ENCODE measurements at places on chromosomes 1 and 21.

DNA sequence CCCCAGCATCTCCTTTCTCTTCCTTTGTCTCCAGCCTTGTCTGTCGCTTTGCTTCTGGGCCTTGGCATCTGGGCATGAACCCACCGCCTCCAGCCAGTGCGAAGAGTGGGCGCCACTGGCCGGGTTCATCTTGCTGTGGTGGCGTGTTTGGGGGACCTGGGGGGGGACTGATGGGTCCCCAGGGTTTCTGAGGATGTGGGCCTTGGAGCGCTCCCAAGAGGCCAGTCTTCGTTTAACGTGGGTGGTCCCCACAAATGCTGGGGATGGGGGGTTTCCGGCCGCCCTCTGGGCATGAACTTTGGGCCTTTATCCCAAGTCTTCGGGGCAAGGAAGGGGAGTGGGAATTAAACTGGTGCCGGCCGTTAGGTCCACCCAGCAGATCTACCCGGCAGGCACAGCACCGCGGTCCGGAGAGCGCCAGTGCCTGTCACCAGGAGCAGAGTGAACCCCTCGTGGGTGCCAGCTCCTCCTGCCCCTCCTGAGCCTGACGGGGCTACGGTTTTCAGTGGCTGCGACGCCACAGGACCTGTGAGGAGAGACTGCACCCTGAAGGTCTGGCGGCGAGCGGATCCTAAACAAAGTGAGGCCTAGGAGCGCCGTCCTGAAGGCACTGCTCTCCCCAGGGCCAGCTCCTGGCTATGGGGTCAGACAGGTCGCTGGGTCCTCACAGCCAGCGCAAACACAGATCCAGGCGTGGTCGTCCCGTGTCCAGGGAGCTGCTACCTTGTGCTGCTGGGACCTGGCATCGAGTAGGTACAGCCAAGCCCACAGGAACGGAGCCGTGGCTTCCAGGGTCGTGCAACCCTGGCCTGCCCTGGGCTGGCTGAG lies 12.1 kb upstream of the C1orf174 start:
- no peak for DNase-seq

GRCh38 chr1:212771341-212771740 lies 20.2 kb downstream of the NSL1 start:
- no peak for DNase-seq

DNA sequence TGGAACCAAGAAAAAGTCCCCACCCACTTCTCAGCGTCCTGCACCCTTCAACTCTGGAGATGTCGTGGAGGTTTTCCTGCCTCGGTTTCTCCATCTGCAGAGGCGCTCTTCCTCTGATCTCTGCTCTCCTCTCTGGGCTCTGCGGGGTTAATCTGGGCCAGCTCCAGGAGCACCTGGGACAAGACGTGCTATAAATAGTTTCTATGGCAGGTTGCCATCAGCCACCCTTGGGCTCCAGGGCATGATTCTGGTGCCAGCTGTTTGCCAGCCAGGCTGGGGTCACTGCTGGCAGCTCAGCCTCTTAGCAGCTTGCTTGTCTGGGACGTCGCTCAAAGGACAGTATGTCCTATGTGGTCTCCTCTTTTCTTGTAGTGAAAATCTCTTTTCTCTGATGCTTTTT lies 137.1 kb downstream of the ACTL8 start:
- no peak for DNase-seq

- no peak for DNase-seq
These were observed 380.0 kb upstream of the ADGRL2 start for GRCh38 chr1:81420760-81421159.

- no peak for DNase-seq
These were observed 62.0 kb downstream of the SIK1 start for GRCh38 chr21:43364851-43365424.

GRCh38 chr1:32619701-32620485 lies 30.5 kb downstream of the ZBTB8OS start:
- no peak for DNase-seq

- DNase-seq, result peak; percentile 96
These were observed at the start of gene PPM1J for GRCh38 chr1:112715264-112716053. TSS of gene PPM1J (minus strand) at chr1:112715332. CDS start at chr1:112715301, 31 bp downstream.

GRCh38 chr21:39020751-39021477 lies 162.3 kb downstream of the PSMG1 start:
- no peak for DNase-seq

DNA sequence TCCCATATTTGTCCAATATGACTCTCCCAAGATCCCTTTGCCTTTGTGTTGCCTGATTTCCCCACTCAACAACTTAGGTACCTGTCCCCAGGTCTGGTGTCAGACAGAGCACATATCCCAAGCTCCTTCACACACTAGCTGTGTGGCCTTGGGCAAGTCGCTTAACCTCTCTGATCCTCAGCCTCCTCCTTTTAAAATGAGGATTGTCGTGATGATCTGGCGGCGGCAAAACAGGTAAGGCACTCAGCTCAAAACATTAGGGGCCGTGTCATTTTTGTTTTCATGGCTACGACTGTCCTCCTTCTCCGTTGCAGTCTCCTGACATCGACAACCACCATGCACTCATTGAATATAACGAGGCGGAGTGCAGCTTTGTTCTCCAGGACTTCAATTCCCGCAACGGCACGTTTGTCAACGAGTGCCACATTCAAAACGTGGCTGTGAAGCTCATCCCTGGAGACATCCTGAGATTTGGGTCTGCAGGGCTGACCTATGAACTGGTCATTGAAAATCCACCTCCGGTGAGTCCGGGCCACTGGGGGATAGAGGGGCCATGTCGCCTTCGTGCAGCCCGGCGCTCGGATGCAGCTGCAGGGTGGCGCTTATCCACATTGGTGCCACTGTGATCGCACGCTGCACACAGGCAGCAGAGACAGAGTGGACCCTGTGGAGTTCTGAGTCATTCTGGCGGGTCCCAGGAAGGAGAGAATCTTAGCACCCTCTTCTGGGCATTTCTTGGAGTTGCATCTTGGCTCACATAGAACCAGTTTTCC lies 25.2 kb downstream of the FHAD1 start:
- peak; percentile 51 for DNase-seq

DNA sequence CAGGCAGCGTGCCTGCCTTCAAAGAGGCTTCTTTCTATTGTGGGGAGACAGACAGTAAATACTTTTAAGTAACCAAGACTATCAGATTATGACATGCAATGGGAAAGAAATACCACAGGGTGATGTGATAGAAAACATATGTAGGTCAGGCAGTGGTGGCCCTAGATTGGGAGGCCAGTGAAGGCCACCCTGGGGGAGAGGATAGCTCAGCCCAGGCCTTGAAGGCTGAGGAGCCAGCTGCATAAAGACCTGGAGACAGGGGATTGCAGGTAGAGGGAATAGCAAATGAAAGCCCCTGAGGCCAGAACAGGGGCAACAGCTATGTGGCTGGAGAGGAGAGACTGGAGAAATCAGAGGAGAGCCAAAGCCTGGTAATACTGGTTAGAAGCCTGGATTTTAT lies 4.0 kb downstream of the SOX13 start:
- DNase-seq, result no peak

DNA sequence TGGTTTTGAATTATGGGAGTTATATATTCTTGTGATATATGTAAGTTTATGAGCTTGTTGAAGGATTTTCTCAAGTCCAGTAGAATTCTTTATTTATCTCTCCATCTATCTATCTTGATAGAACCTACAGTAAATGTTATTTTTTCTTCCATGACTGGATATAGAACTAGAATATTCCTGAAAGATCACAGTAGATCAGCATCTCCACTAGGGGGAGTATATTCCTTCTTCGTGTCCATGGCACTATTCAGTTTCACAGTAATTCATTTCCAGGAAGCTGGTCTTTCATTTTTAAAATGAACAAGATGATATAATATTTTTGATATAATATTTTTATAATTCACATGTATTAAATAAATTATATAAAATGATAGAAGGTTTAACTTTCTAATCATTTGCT lies 18.8 kb downstream of the TMPRSS15 start:
- DNase-seq, result no peak

DNA sequence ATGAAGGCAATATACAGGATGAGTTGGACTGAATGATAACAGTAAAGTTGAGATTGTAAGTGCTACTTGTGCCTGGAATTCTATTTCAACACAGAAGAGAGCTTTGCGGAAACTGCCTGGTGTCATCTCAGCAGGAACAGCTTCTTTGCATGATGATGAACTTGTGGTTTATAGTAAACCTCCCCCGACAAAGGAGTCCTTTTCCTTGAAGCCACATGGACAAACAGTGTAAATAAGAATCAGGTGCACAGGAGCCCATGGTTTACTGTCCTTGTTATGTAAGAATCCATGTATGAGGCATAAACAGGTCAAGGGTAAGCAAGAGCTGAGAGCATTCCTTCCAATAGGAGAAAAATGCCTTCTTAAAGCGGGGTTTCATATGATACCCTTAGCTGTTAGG lies 66.2 kb downstream of the PCNX2 start:
- DNase-seq, result no peak

DNA sequence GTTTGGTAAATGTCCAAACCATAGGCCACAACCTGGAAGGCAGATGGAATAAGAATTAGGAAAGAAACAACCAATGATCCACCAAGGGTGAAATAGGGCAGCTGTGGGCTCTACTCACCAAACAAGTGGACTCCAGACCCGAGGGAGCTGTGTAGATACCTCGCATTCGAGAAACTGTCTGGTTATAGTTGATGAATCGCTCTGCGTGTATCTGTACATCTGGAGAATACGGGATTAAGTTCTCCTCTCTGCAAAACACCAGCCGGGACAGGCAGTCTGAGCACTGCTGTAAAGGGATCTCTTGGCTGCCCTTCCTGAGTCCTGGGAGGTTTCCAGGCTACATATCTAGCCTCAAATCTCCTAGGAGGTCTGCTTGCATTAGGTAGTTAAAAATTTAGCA lies 9.4 kb upstream of the UBR4 start:
- DNase-seq, result no peak

DNA sequence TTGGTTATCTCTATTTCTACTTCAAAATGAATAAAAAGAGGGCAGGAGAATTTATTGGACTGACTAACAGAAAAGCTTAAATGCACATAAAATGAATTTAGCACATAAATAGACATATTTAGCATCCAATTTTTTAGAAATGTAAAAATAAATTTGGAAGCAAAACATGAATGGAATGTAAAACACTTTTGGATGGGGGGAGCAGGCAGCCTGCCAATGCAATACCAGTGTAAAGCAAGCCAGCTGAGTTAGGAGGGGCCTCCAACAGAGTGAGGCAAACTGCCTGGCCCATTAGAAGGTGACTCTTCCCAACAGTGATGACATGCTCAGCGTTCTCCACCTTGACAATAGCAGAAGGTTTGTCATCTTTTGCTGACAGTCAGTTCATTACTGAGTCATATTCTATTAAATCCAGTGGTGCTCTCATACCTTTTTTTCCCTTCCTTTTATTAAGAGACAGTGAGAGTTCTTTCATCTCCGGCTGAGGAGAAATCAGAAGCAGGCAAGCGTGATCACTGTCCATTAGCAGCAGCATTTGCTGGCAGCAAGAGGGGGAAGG lies 19.5 kb upstream of the EXO1 start:
- DNase-seq, result no peak

GRCh38 chr1:247286134-247286670 lies 30.3 kb downstream of the VN1R5 start:
- DNase-seq, result no peak

- no peak for DNase-seq
These were observed 77.9 kb downstream of the ZNF644 start for GRCh38 chr1:90943966-90944365.

- no peak for DNase-seq
These were observed 25.0 kb downstream of the VASH2 start for GRCh38 chr1:212975111-212975918.

DNA sequence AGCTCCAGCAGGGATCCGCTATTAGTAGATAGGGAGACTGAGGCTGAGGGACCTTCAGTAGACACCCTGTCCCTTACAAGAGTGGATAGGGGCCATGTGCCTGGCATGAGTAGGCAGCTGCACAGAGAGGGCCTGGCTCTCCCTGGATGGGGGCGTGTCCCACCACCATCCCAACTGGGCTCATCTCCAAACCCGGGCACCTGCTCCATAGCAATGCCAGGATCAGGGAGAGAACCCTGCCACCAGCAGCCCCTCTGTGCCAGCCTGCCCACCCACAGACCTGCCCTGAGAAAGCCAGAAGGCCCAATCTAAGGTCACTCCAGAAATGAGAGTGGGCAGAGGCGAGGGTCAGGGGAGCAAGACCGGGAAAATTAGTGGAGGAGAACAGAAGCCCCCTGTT lies 121.3 kb downstream of the GRIK3 start:
- DNase-seq, result no peak

DNA sequence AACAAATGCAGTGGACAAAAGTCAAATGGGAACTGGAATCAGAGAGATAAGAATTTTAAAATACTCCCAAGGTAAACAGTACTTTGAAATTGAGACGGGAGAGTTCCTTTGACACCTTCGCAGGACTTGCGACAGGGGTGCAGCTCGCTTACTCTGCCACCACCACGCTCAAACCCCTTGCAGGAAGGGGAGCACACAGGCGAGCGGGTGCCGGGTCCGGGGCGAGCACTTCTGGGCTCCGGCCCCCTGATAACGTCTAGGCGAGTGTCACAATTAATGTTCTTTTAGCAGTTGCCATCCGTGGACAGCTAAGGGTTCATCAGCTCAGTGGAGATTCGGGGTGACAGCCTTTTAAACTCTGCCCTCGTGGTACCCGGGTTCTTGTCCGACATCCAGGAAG lies 37.4 kb downstream of the CLDN17 start:
- no peak for DNase-seq

- DNase-seq, result no peak
These were observed 113.6 kb downstream of the MRPL39 start for GRCh38 chr21:25493722-25494121.

DNA sequence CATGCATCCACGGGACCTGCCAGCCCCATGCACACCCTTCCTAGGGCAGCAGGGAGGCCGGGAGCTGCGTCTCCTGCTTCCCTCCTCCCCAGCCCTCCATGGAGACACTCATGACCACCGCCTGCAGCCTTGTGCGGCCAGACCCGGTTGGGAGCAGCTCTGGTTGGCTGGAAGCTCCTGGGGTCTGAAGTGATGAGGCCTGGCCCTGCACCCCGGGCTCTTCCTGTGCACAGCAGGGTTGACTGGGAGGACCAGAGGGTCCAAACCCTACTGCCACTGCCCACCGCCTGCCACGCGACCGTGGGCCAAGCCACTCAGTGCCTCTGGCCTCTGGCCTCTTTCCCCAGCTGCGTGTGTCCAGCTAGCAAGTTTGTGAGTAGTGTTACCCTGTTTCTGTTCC lies 111.1 kb upstream of the COL6A1 start:
- DNase-seq, result no peak

DNA sequence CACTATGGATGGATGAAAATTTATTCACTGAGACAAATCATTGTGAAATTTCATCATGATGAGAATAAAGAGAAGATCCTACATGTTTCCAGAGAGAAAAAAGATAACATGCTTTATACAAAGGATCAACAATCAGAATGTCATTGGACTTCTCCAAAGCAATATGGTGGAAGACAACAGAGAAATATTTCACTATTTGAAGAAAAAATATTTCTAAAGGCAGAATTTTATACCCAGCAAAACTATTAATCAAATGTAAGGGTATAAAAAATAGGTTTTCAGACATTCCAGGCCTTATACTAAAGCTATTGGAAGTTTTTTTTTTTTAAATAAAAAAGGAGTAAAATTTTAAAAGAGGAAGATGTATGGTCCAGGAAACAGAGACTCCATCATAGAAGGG lies 100.6 kb upstream of the OLIG2 start:
- DNase-seq, result no peak

GRCh38 chr1:55209247-55209646 lies 5.9 kb downstream of the USP24 start:
- DNase-seq, result no peak
